Effector memory CD4-positive, alpha-beta T cell (primary cell): ENCODE measurements at places on chromosomes 4 and X.

- H3K36me3 ChIP-seq, result no peaks in the 10 kb centered on the region
- peak; percentile 30 for DNase-seq
- no peaks in the 10 kb centered on the region for H3K27me3 ChIP-seq
- peak overlapping the region; percentile 41 for H3K4me3 ChIP-seq
- H3K27ac ChIP-seq, result no peak overlapping the region
- H3K4me1 ChIP-seq, result no peaks in the 10 kb centered on the region
Measured at GRCh38 chrX:2325076-2325784, 175.5 kb downstream of the DHRSX start.

DNA sequence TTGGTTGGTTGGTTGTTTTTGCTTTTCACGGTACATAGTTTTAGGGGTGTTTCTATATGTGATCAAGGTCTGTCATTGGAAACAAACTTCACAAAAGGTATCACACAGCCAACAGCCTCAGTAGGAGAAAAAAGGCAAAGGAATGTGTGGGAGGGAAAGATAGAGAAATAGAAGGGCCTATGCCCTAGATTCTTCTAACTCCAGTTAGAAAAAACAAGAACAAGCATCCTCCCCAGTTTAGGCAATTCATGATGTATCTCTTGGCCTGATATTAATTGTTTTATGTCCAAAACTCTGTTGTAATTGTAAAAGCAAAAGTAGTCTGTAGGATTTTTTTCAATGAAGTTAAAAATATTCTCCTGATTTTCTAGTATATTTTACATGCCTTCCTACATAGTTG is 192.4 kb upstream of the EDNRA start:
- no peaks in the 10 kb centered on the region for H3K4me1 ChIP-seq
- no peaks in the 10 kb centered on the region for H3K36me3 ChIP-seq
- no peak for DNase-seq
- H3K27me3 ChIP-seq, result no peaks in the 10 kb centered on the region
- no peak overlapping the region for H3K4me3 ChIP-seq
- H3K27ac ChIP-seq, result no peak overlapping the region

GRCh38 chrX:29071525-29072320 is 484.5 kb downstream of the IL1RAPL1 start:
- no peaks in the 10 kb centered on the region for H3K27me3 ChIP-seq
- no peak for DNase-seq
- no peaks in the 10 kb centered on the region for H3K36me3 ChIP-seq
- no peak overlapping the region for H3K4me3 ChIP-seq

DNA sequence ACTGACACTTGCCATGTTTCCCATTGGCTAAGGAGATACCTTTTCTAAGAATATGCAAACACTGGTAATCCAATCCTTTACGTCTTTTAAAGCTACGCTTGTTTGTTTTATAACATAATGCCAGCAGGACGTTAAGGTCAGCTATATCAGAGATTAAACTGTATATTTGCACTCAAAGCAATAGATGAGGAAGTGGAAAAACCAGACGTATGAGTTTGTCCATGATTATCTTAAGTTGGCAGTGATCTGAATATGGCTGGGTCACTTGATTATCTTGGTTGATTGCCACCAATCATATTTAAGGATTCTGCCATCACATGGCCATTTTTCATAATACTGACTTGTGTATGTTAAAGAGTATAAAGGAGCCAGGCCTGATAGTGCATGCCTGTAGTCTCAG is 19.4 kb downstream of the TMSB4X start:
- H3K27ac ChIP-seq, result no peak overlapping the region
- H3K4me3 ChIP-seq, result no peak overlapping the region
- DNase-seq, result no peak
- H3K27me3 ChIP-seq, result no peaks in the 10 kb centered on the region
- H3K4me1 ChIP-seq, result peaks cover 14% of the 10 kb centered on the region
- no peaks in the 10 kb centered on the region for H3K36me3 ChIP-seq

GRCh38 chrX:7996414-7996813 is 69.2 kb upstream of the PNPLA4 start:
- DNase-seq, result no peak
- H3K27ac ChIP-seq, result no peak overlapping the region

DNA sequence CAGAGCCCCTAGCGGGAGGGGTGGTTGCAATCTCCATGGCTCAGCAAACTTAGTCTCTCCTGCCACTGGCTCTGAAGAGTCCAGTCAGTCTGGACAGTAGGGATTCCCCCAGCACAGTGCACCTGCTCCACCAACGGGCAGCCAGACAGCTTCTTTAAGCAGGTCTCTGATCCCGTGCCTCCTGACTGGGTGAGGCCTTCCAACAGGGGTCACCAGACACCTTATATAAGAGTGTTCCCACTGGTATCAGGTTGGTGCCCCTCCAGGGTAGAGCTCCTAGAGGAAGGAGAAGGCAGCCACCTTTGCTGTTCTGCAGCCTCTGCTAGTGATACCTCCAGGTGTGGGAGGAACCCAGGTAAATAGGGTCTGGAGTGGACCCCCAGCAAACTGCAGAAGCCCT is 1393.4 kb downstream of the STIM2 start:
- no peak overlapping the region for H3K27ac ChIP-seq
- no peak for DNase-seq
- no peaks in the 10 kb centered on the region for H3K27me3 ChIP-seq

DNA sequence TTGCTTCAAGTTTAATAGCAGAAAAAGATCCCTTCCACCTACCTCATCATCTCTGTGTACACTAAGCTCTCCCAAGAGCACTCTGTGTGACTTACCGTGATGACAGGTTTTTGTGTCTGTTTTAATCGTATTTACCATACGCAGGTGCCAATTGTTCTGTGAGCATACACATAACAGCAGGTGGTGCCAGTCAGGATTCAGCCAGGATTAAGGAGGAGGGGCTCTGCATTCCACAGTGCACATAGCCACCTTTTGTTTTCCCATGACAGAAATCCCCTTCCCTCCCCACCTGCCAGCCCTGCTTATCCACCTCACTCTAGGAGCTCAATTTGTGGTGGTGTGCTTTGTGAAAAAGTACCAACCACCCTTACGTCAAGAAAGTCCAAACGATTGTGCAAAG is 14.8 kb downstream of the ANK2 start:
- DNase-seq, result no peak
- H3K27me3 ChIP-seq, result no peaks in the 10 kb centered on the region
- H3K4me1 ChIP-seq, result no peaks in the 10 kb centered on the region
- H3K4me3 ChIP-seq, result no peak overlapping the region

- H3K4me3 ChIP-seq, result no peak overlapping the region
- no peaks in the 10 kb centered on the region for H3K36me3 ChIP-seq
- DNase-seq, result no peak
- no peaks in the 10 kb centered on the region for H3K27me3 ChIP-seq
Measured at GRCh38 chrX:53262918-53263394, 18.4 kb downstream of the IQSEC2 start.

- H3K27ac ChIP-seq, result no peak overlapping the region
- H3K36me3 ChIP-seq, result no peaks in the 10 kb centered on the region
- H3K27me3 ChIP-seq, result no peaks in the 10 kb centered on the region
- no peak for DNase-seq
- H3K4me1 ChIP-seq, result peaks cover 2% of the 10 kb centered on the region
- no peak overlapping the region for H3K4me3 ChIP-seq
Measured at GRCh38 chr4:21083413-21083812, 383.2 kb downstream of the PACRGL start.

DNA sequence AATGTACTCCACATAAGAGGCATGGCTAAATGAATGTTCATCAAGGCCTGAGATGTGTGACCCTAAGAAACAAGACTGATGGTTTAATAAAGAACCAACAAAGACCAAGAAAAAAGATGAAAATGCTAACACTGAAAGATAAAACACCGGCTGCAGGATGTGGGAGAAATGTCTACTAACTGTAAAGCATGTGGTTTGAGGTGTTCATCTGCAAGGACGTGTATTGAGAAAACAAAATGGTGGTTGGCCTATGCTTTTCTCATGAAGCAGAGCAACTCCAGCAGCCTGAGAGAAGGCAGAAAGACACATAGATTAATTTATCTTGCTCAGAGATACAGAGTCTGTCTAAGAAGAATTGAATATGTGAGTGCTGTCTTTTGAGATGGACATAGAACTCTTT is 109.3 kb downstream of the KDR start:
- no peaks in the 10 kb centered on the region for H3K4me1 ChIP-seq
- no peak overlapping the region for H3K4me3 ChIP-seq
- no peaks in the 10 kb centered on the region for H3K36me3 ChIP-seq
- H3K27ac ChIP-seq, result no peak overlapping the region
- no peak for DNase-seq

DNA sequence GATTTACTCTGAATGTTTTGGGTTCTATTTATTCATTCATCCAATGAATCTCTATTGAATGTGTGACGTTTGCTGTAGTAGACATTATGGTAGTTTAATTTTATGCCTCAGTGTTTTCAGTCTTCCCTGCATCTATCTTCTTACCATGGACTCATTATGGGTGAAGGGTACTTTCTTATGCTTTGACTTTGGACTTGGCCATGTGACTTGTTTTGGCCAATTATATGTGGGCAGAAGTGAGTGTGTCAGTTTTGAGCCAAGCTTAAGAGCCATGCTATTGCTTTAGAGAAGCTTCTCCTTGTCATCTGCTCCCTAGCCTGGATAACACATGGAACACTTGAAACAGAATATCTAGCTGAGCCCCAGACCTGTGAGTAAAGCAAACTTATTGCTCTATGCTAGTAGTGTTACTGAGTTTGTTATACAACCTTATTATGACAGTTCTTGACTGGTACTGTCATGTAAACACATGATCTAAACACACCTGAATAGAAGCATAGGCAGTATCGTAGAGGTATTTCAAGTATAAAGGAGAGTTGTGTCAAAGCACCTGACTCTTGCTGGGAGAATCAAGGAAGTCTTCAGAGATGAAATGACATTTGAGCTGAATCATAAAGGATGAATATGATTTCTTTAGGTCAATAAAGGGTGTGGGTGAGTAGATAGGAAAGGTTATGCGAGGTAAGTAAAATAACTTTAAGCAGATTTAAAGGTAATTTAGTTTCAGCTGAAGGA is 128.4 kb downstream of the NAA11 start:
- no peaks in the 10 kb centered on the region for H3K27me3 ChIP-seq
- no peak overlapping the region for H3K4me3 ChIP-seq

DNA sequence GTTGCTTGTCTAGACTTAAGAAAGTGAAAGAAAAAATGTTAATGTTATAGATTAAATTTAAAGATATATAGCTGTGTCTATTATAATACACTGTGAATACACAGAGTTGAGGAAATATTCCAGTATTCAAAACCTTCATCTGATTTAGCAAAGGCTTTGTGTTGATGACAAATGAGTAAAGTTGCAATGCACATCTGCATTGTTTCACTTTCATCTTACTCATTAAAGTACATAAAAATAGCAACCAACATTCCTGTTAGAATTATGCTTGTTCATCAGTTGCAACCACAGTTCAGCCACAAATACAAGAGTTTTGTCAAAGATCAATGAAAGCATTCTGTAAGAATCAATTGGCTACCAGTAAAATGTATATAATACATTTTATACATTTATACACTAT is 346.4 kb upstream of the SLC7A11 start:
- H3K4me3 ChIP-seq, result no peak overlapping the region
- no peaks in the 10 kb centered on the region for H3K4me1 ChIP-seq
- H3K36me3 ChIP-seq, result no peaks in the 10 kb centered on the region
- no peaks in the 10 kb centered on the region for H3K27me3 ChIP-seq

DNA sequence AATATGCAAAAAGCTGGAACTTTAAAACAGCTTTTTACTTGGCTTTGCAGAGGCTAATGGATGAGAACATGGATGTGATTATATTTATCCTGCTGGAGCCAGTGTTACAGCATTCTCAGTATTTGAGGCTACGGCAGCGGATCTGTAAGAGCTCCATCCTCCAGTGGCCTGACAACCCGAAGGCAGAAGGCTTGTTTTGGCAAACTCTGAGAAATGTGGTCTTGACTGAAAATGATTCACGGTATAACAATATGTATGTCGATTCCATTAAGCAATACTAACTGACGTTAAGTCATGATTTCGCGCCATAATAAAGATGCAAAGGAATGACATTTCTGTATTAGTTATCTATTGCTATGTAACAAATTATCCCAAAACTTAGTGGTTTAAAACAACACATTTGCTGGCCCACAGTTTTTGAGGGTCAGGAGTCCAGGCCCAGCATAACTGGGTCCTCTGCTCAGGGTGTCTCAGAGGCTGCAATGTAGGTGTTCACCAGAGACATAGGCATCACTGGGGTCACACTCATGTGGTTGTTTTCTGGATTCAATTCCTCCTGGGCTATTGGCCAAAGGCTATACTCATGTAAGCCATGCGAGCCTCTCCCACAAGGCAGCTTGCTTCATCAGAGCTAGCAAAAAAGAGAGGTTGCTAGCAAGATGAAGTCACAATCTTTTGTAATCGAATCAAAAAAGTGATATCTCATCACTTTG is 15.6 kb downstream of the TLR8 start:
- no peak overlapping the region for H3K4me3 ChIP-seq
- H3K4me1 ChIP-seq, result no peaks in the 10 kb centered on the region
- H3K36me3 ChIP-seq, result no peaks in the 10 kb centered on the region
- no peak for DNase-seq
